ENCODE measurements at places on chromosomes 7 and 10.

GRCh38 chr10:124683814-124684213 is 60.4 kb downstream of the FAM53B start:
- no peak for DNase-seq

DNA sequence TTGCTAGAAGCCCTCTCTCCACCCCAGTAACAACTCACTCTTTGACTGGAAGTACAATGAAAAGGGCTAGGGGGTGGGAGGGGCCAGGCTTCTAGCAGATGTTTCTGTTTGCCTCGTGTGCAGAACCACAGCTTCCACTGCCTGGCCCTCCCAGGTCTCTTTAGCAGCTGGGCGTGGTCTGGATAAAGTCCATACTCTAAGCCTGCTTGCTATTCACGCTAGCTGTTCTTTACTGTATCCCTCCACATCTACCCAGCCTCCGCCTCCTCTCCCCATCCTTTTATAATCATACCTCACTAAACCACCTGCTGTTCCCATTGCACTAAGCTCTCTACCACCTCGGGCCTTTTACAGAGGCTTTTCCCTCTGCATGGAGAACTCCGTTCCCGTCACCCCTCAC is 288.8 kb downstream of the CAMK1D start:
- peak; percentile 38 for DNase-seq

DNA sequence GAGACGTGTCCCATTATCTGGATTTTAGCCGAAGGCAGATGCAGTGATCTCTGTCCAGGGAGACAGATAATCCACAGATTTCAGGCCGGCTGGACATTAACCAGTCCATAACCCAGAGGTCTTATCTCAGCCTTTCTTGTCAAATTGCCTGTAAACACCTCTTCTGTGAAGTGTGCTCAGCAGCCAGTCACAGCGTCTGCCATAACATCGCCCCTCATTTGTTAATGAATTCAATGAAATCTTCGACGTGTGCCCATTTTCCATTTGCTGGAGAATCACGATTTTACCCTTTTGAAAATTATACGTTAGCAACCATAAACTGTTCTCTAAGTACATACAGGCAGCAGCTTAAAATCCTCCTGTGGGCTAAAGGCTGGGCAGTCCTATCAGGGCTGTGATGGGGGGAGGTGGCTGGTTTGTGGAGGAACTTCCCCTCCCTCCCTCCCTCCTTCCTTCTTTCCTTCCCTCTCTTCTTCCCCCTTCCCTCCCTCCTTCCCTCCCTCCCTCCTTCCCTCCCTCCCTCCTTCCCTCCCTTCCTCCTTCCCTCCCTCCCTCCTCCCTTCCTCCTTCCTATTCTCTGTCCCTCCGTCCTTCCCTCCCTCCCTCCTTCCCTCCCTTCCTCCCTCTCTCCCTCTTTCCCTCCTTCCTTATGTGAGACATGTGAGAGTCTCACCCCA is 26.6 kb upstream of the FAM20C start:
- DNase-seq, result no peak

GRCh38 chr10:24339387-24339786 is 130.4 kb downstream of the KIAA1217 start:
- no peak for DNase-seq

DNA sequence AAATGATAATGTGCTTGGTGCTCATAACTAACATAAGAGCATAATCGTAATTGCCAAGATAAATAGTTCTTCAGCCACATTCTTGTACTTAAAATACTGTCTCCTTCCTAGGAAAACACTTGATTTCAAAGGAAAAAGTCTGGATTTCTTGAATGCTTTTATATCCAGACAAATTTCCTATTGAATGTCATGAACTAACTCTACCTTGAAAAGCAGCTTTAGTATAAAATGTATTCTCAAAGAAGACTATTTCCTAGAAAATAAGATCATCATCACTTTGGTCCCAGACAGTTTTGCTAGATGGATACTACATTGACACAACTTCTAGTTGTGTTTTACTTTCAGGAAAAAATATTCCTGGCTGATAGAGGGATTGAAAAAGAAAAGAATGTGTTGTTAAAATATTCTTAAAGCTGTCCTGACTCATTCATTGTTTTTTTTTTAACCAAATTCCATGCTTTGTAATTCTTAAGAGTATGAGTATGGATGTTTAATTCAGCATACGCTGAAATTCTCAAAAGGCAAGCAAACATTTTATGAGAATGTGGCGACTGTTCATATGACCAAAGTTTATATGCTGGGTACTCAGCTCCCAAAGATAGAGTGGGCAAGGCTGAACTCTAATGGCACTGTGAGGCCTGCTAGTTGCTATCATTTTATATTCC is 106.1 kb downstream of the PPP1R3A start:
- DNase-seq, result no peak

DNA sequence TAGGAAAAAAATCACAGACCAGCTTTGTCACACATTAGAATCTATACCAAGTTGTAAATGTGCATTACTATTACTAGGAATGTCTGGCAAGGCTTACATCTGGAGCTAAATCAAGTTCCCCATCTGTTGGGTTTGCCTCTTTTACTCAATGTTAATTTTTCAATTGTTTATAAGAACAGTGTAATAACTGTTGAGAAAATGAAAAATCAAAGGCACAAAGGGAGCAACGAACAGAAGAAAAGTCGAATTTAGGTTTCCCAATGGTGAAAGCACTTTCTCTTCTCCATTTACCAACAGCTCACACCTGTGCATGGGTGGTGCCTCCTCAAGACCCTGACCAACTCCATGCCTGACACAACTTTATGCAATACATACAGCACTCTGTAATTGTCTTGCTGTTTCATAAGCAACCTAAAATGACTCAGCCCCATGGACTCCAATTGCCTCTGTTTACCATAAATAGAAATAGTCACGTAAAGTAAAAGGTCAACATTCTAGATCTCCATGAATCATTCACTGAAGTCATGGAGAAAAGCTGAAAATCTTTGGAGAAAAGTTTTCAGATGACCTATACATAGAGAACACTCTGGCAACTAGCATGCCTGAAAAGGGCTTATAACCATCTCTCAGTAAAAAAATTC is 95.5 kb upstream of the KCNIP2 start:
- no peak for DNase-seq

DNA sequence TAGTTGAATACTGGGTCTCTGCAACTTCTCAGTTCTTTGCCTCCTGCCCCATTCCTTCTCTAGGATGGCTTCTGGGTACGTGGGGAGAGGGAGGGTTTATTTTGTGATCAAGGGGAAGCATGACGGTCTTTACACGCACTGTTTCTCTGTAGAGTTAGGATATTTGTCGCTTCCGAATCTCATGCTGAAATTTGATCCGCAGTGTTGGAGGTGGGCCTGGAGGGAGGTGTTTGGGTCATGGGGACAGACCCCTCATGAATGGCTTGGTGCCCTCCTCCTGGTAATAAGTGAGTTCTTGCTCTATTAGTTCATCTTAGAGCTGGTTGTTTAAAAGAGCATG is 311.2 kb downstream of the GALNT17 start:
- no peak for DNase-seq

DNA sequence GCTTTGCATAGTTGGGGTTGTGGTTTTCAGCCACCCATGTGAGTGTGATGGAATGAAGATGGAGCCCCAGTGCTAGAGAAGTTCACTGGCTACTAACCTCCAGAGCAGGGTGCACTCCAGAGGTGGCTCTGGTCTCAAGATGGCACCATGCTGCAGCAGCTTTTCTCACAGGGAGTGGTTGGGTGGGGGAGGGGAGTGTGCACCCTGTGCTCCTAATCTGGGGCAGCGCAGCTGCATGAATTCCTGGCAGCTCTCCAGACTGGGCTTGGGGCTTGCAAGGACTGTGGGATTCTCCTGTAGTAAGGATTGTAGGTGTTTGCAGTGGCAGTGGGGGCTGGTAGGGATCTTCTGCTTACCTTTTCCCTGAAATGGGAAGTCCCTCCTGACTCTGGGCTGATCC is 23.7 kb downstream of the PHTF2 start:
- DNase-seq, result no peak

- peak; percentile 83 for DNase-seq
Measured at GRCh38 chr7:45001138-45001694, 1.2 kb downstream of the CCM2 start.

GRCh38 chr10:70432101-70432500 is 9.4 kb downstream of the NODAL start:
- DNase-seq, result no peak

DNA sequence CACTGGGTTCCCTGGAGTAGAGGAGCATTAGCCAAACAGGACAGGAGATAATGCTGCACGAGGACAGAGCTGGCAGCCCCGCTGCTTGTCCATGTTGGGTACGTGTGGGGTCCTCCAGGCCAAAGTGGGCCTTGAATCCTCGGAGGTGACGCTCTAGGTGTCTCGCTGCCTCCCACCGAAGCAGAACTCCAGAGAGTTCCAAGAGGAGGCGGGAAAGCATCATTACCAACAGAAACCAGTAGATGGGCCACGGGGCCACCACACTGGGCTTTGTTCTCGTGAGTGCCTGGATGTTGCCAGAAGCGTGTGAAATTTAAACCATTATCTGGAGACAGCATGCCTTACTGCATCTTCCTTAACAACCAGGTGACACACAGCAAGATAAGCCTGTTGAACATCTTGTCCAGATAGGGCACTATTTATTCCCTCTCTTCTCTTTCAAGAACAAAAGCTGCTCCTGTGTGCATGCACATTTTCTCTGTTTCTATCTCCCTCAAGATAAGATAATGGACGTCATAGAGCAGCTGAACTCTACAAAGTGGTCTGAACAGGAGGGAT is 56.8 kb downstream of the TNS3 start:
- DNase-seq, result no peak

GRCh38 chr10:78225594-78225993 is 191.9 kb downstream of the RPS24 start:
- DNase-seq, result no peak

DNA sequence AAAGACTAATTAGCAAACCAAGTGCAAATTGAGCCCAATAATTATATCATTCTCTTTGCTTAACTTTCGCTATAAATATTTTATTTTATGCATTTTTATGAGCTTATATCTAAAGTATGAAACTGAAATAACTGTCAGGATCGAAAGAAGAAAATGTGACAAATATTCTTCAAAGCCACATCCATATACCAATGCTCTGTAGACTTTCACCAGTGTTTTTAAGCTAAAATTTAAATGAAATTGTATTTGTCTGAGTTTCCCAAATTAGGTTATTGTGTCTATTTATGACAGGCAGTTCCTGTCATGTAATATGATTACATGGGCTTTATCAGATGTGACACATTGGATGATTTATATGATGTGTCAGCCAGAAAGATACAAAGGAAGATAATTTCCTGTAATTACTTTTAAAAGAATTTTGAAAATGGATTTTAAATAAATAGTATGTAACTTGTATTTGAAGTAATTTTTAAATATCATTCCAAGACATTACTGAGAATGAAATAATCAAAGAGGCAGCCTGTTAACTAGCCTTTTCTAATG is 317.9 kb upstream of the KLF6 start:
- DNase-seq, result no peak

DNA sequence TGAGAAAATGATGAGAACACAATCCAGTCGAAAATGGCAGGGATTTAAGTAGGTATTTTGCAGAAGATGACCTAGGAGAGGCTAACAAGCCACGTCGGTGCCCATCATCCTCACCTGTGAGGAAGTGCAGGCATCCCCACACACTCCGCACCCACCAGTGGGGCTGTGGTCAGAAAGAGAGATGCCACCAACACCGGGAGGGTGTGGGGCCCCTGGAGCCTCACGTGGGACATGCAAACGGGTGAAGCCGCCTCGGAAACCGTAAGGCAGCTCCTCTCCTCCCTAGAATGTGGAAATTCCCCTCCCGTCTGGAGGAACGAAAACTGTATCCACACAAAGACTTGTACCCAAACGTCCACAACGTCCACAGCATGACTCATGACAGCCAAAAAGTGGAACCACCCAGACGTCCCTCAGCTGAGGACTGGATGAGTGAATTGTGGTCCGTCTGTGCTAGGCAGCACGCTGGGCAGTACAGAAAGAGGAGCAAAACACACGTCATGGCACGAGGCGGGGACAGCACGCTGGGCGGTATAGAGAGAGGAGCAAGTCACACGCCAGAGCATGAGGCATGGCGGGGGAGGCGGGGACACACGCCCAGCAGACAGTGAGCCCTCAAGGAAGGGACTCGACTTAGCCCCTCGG is 246.0 kb downstream of the ELFN1 start:
- DNase-seq, result no peak

- no peak for DNase-seq
Measured at GRCh38 chr7:77862691-77863090, 64.1 kb downstream of the PHTF2 start.

DNA sequence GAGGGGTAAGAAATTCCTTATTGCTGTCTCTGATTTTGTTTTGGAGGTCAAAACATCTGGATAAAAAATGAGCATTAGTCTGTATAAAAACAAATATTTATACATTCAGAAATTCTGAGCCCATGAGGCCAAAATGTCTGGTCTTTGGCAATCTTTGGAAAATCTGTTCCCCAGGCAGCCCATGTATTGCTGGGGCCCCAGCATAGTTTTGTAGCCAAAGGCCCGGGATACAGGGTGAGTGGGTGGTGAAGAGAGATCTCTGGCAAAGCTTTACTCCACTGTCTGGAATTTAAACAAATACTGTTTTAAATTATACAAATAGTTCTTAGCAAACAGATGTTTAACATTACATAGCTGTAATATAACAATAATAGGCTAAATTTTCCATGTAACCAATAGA is 134.7 kb upstream of the GALNT17 start:
- no peak for DNase-seq

DNA sequence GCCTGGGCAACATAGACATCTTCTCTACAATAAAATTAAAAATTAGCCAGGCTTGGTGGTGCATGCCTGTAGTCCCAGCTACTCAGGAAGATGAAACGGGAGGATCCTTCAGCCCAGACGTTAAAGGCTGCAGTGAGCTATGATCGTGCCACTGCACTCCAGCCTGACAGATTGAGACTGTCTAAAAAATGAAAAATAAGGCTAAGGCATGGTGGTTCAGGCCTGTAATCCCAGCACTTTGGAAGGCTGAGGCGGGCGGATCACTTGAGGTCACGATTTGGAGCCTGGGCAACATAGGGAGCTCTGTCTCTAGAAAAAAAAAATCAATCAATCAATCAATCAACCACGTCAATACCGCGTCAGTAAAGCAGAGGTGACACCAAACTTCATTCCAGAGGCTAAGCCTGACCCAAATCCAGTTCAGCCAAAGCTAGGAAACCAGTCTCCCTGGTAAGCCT is 31.1 kb downstream of the MRPS24 start:
- DNase-seq, result no peak

DNA sequence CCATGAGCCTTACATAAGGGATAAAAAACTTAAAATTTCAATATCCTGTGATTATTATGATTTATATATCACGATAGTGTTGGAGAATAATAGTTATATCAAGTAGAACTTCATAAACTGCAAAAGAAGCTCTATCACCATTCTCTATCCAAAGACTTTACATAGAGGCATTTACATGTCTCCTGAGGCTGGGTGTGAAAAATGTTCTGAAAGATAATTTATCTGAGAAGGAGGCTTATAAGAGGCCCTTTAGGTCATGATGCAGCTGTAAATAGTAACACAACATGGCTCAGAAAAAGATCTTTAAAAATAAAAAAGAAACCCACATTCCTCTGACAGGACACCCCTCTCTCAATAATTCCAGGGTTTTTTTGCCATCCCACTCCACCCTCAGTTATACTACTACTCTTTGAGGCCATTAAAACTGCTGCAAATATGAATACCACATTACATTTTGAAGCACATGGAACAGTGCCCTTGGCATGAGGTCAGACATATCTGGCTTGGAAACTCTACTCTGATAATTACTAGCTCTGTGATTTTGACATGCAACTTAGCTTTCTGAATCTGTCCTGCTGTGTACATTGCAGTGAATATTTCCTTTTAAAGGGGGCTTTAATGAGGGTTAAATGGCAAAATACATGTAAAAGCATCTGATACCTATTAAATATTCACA is 55.5 kb downstream of the SLC16A12 start:
- DNase-seq, result no peak

All from activated CD8-positive, alpha-beta T cell treated with anti-CD3 and anti-CD28 coated beads for 36 hours (primary cell).